Stimulated activated CD4-positive, alpha-beta T cell treated with anti-CD3 and anti-CD28 coated beads, Interleukin-1b, Interleukin-23, amount 100 ng/mL, for 1 hour (primary cell): ENCODE measurements at places on chromosomes 4 and X.

GRCh38 chr4:32191961-32192360, 1471.8 kb downstream of the PCDH7 start:
- no peak for DNase-seq

- DNase-seq: peak; percentile 77
Observed at GRCh38 chrX:53081925-53082772, at the start of gene TSPYL2. Gene TSPYL2, plus strand, starts transcription at chrX:53082367. Its CDS starts 132 bp downstream, at chrX:53082499.

DNA sequence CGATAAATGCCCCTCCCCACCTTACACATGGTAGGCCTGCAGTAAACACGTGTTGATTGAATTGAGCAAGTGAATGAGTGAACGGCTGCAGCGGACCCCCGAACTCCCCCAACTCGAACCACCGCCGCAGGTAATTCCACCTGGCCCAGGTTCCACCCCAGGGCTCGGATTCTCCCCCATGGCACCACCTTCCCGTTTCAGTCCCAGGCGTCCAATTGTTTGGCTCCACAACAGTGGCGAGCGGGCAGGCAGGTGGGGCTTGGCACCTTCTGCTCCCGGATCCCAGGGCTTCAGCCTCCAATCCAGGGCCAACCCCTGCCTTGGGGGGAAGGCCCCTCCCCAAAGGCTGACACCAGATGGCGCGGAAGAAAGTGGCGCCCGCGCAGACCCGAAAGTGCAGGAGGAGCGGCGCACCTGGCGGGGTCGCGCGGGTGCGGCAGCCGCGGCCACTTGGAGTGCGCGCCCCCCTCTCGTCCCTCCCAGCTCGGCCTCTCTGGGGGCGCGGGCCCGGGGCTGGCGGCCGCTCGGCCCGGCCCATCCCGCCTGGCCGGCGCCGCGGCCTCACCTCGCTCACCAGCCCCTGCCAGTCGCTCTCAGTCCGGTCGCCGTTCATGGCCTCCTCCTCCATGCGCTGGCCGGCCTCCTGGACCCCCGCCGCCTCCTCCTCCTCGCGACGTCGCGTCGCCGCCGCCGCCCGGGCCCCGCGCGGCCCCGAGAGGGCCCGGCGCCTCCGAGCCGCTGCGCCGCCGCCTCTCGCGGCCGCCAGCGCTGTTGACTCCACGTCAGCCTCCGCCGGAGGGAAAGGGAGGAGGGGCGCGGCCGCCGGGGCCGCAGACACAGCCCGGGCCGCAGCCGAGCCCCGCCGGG, at the start of gene CCDC149:
Gene CCDC149 (minus strand): TSS at position 791 of the 867 bp plus-strand sequence. CDS start 178 bp downstream, at position 613.
- no peak for DNase-seq

- DNase-seq: no peak
Observed at GRCh38 chrX:150324035-150324728, 38.9 kb upstream of the MAMLD1 start.

- no peak for DNase-seq
Observed at GRCh38 chr4:13797061-13797460, 169.5 kb upstream of the BOD1L1 start.

DNA sequence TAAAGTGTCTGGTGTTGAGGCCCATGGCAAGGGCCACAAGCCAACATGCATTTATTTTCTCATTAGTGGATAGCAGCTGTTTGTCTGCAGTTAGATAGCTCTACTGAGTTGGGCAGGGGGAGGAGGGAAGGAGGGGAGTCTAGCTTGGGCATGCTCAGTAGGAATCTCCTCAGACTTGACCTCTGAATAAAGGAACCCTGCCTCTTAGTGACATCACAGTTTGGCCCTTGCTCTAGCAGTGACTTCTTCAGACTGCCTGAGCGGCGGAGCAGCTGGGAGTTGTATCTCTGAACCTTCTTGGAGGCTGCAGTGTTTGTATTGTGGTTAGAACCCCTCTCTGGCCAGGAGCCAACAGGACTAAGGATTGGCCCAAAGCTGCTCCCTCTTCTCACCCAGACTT, 57.4 kb downstream of the BCORL1 start:
- no peak for DNase-seq

DNA sequence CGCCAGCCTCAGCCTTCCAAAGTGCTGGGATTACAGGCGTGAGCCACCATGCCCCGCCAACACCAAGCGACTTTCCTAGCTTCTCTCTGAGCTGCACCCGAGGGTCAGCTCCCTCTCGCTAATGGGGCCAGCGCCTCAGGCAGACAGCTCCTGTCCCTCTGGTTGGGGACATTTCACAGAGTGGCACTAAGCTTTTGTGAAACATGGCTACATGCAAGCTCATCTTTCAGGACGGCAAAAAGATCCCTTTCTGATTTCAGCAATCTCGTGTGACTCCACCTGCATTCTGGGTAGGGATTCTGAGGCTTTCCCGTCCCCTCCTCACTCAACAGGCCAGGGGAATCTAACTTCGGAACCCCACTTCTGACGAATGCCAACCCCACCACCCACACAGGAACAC, 31.0 kb upstream of the C4orf50 start:
- DNase-seq: no peak

DNA sequence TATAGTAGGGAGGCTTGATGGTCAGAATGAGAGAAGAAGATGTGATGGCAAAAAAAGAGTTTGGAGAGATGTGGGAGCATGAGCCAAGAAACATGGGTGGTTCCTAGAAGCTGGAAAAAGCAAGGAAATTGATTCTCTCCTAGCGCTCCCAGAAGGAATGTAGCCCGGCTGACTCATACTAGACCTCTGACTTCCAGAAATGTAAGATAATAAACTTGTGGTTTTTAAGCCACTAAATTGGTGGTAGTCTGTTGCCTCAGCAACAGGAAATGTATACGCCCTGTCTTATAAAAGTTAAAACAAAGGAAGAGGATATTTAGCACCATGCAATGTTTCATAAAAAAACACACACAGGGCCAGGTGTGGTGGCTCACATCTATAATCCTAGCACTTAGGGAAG, 182.7 kb upstream of the PCDH7 start:
- DNase-seq: no peak

- no peak for DNase-seq
Observed at GRCh38 chrX:101265869-101266428, 25.2 kb downstream of the TAF7L start.

DNA sequence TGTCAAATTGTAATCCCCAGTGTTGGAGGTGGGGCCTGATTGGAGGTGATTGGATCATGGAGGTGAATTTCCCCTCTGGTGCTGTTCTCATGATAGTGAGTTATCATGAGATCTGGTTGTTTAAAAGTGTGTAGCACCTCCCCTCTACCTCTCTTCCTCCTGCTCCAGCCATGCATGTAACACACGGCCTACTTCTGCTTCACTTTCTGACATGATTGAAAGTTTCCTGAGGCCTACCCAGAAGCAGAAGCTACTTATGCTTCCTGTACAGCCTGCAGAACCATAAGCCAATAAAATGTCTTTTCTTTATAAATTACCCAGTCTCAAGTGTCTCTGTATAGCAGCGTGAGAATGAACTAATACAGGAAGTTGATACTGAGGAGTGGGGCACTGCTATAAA, 61.7 kb upstream of the DDX60 start:
- DNase-seq: no peak

- DNase-seq: no peak
Observed at GRCh38 chrX:110397339-110397738, 38.7 kb downstream of the RTL9 start.

DNA sequence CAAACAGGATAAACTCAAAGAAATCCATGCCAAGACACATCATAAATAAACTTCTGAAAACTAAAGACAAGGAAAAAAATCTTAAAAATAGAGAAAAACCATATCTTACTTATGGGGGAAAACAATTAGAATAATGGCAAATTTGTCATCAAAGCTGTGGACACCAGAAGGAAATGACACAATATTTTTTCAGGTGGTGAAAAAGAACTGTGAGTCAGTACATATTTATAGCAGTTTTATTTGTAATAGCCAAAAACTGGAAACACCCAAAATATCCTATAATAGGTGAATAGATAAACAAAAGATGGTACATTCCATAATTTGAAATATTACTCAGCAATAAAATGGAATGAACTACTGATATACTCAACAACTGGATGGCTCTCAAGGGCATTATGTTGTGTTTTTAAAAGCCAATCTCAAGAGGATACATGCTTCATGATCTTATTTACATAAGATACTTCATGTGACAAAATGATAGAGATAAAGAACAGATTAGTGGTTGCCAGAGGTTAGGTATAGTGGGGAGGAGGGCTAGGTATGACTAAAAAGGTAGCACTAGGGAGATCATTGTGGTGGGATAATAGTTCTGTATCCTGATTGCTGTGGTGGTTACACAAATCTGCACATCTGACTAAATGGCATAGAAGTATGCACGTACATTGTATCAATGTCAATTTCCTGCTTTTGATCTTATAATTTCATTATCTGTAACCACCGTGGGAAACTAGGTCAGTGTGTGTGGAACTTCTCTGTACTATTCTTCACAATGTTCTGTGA, 191.9 kb downstream of the PPP1R2C start:
- no peak for DNase-seq

- no peak for DNase-seq
Observed at GRCh38 chr4:42265782-42266602, 113.5 kb upstream of the BEND4 start.

GRCh38 chrX:123990602-123991001, 29.1 kb downstream of the STAG2 start:
- no peak for DNase-seq
